Activated naive CD4-positive, alpha-beta T cell treated with anti-CD3 and anti-CD28 coated beads for 36 hours (primary cell): ENCODE measurements at places on chromosomes 2 and 18. TPM values are rescaled to one million over a fixed set of nuclear protein-coding genes. Genes with fewer than 3 reads are reported as not detected.
A peak's percentile ranks its signal among the peaks of the same experiment; 100 is the strongest.

- no peak for DNase-seq
These were observed 136.6 kb upstream of the RMP24 start for GRCh38 chr18:35835833-35836232.

Gene HOXD12
- total RNA-seq = not detected

DNA sequence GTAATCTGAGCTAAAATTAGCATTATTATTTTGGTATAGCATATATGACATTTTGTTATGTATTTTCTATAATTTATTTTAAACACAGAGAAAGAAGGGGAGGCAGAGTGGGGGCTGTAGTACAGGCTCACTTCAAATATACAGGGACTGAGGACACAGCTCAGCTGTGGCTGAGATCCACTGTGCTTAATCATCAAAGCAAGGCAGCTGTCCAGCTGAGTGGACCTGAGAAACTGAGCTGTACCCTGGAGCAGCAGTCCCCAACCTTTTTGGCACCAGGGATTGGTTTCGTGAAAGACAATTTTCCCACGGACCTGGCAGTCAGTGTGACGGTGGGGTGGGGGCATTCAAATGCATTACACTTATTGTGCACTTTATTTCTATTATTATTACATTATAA lies 687.2 kb downstream of the RNF144A start:
- DNase-seq = no peak

- DNase-seq = no peak
These were observed 21.3 kb downstream of the CDK15 start for GRCh38 chr2:201827621-201828020.

Gene TEX44
- total RNA-seq = not detected

Gene ELOA2
- not detected for total RNA-seq

- DNase-seq = no peak
These were observed 794.4 kb upstream of the ID2 start for GRCh38 chr2:7887441-7887840.

DNA sequence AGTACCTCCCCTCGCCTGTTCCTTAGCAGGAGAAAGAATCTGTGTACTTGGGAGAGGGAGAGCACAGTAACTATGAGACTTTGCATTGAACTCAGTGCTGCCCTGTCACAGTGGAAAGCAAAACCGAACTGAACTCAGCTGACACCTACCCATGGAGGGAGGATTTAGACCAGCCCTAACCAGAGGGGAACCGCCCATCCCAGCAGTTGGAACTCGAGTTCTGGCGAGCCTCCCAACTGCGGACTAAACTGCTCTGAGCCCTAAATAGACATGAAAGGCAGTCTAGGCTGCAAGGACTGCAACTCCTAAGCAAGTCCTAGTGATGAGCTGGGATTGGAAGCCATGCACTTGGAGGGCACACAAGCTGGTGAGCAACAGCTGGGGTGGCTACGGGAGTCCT lies 110.4 kb downstream of the GRB14 start:
- DNase-seq = no peak

GRCh38 chr2:164287056-164287455 lies 334.2 kb downstream of the GRB14 start:
- DNase-seq = no peak

DNA sequence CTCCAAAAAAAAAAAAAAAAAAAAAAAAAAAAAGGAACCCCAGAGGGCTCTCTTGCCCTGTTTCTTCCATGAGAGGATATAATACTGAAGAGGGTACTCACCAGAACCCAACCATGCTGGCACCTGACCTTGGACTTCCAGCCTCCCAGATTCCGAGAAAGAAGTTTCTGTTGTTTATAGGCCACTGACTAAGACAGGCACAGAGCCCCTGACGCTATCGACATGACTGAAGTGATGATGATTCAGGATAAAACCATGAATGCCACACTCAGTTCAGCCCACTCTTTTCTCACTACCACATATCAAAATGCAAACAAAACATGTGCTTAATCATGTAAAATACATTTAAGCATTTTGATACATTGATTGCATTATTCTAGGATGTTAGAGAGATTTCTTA lies 66.1 kb upstream of the CDCA7 start:
- peak; percentile 17 for DNase-seq

Gene VWA3B
- total RNA-seq = 0.43 TPM

Gene TUBB8B
- total RNA-seq = not detected

DNA sequence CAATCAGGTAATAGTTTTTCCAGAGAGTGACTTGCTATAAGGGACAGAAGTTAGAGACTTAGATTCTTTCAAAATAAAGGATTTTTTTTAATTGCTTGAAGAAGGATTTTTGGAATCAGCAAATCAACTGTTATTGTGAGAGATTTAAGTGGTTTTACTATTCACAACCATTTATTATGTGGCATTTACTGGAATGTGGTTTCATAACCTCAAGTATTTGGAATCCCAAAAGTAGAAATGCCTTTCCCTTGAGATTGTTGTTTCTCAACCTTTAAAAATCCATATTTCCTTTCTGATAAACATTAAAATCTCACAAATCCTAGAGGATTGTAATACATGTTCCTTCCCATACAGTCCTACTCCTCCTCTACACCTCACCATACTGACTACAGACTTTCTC lies 5.0 kb downstream of the TANK start:
- DNase-seq = no peak

Gene KLHL14
- total RNA-seq = not detected

Gene IL1F10
- total RNA-seq = not detected

Gene AQP12B
- total RNA-seq = not detected

Gene ACKR3
- total RNA-seq = 0.49 TPM

DNA sequence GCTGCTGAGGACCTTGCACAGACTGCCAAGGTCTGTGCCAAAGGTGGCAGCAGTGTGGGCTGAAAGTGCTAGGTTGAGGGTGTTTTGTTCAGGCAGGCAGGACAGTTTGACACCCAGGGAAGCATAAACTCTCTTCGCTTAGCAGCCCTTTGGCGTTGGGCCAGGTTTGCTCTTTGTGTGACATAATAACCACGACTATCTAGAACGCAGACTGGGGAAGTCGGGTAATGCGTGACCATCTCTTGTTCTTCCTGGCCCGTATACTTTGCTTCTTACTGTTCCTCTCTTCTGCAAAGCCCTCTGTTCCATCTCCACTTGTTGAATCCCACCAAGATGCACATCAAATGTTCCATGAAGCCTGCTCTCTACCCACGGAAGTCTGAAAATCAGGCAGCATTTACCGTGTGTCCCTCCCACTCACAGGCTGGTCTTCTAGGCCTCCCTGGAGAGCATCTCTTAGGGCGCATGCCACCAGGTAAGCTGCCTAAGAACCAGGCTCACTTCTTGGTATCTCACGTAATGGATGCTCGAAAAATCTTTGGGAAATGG lies 96.7 kb upstream of the LMAN1 start:
- no peak for DNase-seq

Gene IL36G
- not detected for total RNA-seq

Gene SLC23A3
- 0.84 TPM for total RNA-seq

Gene PREPL
- 29.6 TPM for total RNA-seq

Gene C1QL2
- total RNA-seq = not detected

DNA sequence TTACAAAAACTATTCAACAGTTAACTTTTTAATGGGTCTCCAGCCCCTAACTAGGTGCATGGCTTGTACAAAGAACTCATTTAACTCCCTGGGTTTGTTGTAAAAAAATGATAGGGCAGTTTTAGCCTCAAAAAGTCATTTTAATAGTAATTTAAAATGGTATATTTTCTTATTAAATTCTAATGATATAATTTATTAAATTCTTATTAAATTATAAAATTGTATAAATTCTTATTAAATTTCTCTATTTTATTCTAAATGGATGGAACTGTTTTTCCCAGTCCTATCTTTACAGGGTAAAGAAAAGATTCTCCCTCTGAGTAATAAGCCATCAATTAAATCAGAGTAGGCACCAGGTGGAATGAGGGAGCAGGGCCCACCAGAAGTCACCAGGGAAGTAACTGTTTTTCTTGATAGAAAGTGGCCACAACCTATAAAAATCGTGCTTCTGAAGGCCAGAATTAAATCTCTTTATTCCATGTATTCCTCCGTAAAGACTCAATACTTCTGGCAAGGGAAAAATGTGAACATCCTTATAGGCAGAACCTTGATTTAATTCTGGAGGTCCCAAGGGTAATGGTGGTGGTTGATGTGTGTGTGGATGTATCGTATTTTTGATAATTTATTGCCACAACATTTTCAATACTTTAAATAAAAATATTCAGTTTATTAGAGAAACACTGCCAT lies 814 bp downstream of the FKBP7 start:
- DNase-seq = no peak

DNA sequence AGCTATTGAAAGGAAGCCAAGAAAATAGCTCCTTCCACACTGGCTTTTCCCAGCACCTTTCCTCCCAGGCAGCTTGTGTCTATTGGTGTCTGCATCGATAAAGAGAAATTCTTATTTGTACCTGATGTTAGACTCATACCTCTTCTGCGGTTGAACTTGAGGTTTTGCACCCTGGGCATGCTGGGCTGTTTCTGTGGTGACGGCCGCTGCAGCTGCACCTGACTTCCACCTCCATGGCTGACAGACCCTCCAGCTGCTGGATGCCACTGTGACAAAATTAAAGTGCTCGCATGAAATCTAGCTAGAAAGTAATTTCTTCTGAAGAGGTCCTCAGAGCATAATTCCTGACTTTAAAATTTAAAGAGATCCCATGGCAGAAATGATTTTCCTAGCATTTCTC lies 6.6 kb downstream of the FECH start:
- peak; percentile 9 for DNase-seq

DNA sequence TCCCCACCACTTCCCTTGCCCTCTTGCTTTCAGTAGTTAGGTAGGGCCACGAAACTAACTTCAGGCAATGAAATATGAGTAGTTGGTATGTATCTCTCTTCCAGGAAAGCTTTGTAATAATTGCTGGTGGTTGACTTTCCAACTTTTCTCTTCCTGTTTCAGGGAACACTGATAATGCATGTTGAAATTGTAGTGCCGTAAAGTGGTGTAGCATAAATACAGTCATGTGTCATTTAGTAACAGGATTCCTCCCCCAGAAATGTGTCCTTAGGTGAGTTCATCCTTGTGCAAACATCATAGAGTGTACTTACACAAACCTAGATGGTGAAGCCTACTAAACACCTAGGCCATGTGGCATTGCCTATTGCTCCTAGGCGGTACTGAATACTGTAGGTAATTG lies 429.2 kb downstream of the PID1 start:
- DNase-seq = no peak

DNA sequence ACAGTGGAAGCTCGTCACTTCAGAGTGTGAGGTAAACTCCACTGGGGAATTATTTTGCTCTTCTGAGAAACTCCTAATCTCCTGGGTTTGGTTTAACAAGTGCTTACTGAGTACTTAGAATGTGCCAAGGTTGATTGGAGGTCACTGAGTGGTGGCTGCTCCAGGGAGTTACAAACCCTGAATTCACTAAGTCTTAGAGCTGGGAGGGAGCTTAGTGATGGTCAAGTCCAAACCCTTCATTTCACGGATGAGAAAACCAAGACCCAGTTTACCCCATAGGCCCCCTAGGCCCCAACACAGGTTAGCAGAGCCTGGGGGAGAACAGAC lies 52.0 kb downstream of the SLC4A5 start:
- no peak for DNase-seq
